ENCODE measurements at places on chromosomes 11 and 22.

GRCh38 chr11:126138636-126139035, 72.8 kb downstream of the RPUSD4 start:
- no peak for DNase-seq

DNA sequence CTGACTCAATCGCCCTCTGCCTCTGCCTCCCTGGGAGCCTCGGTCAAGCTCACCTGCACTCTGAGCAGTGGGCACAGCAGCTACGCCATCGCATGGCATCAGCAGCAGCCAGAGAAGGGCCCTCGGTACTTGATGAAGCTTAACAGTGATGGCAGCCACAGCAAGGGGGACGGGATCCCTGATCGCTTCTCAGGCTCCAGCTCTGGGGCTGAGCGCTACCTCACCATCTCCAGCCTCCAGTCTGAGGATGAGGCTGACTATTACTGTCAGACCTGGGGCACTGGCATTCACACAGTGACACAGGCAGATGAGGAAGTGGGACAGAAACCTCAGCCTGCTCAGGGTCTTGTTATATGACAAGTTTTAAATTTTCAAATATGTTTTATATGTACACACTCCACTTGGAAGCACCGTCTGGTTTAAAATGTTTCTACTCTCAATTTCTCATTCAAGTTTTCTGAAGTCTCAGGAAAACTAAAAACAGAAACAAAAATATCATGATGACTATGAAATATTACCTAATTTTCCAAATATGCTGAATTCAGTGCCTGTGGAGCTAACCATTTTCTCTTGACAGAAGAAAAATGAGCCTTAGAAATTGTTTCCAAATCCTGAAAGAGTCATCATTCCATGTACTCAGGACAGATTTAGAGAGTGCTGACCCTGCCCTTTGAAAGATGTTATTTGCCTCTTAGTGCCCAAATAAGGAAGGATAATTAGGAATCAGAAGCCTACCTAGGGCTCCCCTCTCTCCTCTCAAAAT, 48.8 kb upstream of the TOP3B start:
- no peak for DNase-seq

- DNase-seq = no peak
Observed at GRCh38 chr11:120899720-120900119, 124.2 kb upstream of the TBCEL start.

DNA sequence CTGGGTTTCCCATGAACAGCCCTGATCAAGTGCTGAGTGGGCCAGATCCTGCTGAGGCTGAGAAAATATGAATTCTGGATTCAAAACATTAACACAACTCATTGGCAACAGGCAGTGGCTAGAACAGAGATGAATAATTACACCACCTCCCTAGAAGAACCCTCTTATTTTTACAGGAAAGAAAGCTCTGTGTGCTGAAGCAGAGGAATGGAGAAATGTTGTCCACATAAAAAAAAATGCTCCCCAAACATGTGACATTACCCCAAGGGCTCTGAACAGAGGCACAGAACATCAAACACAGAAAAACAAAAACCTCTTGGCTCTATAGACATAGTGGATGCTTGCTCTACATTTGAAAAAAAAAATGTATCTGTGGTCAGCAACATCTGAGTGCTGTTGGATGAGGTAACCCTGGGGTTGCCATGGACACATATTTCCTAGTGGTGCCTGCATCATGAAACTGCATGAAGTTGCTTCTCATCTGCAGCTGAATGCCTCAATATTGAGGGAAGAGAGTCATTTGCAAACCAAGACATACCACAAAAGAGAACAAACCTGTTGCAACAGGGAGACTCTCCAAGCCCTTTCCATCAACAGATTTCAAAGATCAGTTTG, 98.8 kb downstream of the SNX19 start:
- DNase-seq = no peak

DNA sequence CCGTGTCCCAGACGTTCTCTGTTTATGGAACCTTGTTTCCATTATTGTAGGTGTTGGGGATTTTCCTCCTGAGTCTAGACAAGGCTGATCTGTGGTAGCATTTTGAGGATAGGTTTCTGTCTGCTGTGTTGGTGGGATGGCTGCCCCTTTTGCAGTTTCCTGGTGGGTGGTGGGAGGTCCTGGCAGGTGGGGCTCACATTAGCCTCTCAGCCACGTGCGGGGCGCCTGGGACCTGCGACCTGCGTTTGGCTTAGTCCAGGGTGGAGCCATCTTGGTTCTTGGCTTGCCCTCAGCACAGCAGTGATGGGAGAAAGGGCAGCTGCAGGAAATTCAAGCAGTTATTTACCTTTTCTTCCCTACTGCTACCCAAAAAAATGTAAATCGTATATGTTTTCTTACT, 143.4 kb downstream of the TBC1D22A start:
- DNase-seq = no peak

DNA sequence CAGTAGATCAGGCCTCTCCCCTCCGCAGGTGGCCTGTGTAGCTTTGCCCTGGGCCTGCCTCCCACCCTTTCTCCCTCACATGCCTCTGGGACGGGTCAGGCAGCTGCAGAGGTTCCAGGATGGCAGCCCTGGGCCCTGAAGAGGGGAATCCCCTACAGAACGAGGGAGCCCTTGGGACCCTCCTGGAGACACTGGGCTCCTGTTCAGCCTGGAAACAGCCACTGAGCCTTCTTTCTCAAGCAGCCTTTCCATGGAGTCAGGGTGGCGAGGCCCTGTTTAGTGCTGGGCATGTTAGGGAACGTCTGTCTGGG, 720.9 kb downstream of the BRD1 start:
- DNase-seq = peak; percentile 55
